Right lobe of liver (tissue), 6 donors: ENCODE measurements at places on chromosomes 6 and 20. TPM values are rescaled to one million over a fixed set of nuclear protein-coding genes. Genes with fewer than 3 reads are reported as not detected.

The MAP7 gene
- total RNA-seq, result 18.0 TPM

- no peaks in the 10 kb centered on the region for H3K36me3 ChIP-seq
- no peaks in the 10 kb centered on the region for H3K27me3 ChIP-seq
- no peak overlapping the region for H3K27ac ChIP-seq
- no peak for DNase-seq
- H3K4me1 ChIP-seq, result no peaks in the 10 kb centered on the region
Measured at GRCh38 chr6:158068893-158069799, 87.5 kb downstream of the SYNJ2 start.

- no peaks in the 10 kb centered on the region for H3K4me1 ChIP-seq
- H3K27ac ChIP-seq, result no peak overlapping the region
- H3K27me3 ChIP-seq, result no peaks in the 10 kb centered on the region
- no peak overlapping the region for H3K4me3 ChIP-seq
- no peak for DNase-seq
- H3K36me3 ChIP-seq, result no peaks in the 10 kb centered on the region
Measured at GRCh38 chr6:65935412-65935811, 228.4 kb upstream of the EYS start.

- no peaks in the 10 kb centered on the region for H3K36me3 ChIP-seq
- DNase-seq, result no peak
- H3K4me3 ChIP-seq, result no peak overlapping the region
- H3K4me1 ChIP-seq, result no peaks in the 10 kb centered on the region
- H3K27me3 ChIP-seq, result no peaks in the 10 kb centered on the region
Measured at GRCh38 chr6:56767892-56768531, 125.3 kb upstream of the DST start.

- no peaks in the 10 kb centered on the region for H3K4me1 ChIP-seq
- H3K27ac ChIP-seq, result no peak overlapping the region
- no peaks in the 10 kb centered on the region for H3K27me3 ChIP-seq
- H3K36me3 ChIP-seq, result no peaks in the 10 kb centered on the region
- H3K4me3 ChIP-seq, result no peak overlapping the region
- DNase-seq, result no peak
Measured at GRCh38 chr20:21608777-21609176, 94.9 kb upstream of the NKX2-2 start.

DNA sequence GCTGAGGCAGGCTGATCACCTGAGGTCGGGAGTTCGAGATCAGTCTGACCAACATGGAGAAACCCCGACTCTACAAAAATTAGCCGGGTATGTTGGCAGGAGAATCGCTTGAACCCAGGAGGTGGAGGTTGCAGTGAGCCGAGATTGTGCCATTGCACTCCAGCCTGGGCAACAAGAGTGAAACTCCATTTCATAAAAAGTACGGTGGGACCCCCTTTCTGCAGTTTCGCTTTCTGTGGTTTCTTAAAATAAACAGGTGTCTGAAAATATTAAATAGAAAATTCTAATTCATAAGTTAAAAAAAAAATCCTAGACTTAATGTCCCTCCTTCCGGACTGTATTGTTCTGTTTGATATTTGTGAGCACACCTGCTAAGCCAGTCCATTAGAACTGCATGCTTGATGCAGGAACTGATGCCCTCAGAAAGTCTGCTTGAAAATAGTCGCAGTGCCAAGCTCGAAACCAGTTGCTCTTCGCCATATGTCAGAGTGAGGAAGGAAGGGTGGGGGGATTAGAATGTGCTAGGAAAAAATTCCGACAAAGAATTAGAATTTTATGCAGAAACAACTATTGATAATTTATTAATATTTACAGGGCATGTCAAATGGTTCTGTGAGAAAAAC is 85.9 kb downstream of the JARID2 start:
- H3K36me3 ChIP-seq, result no peaks in the 10 kb centered on the region
- no peak for DNase-seq
- H3K4me3 ChIP-seq, result no peak overlapping the region
- peaks cover 7% of the 10 kb centered on the region for H3K4me1 ChIP-seq
- no peaks in the 10 kb centered on the region for H3K27me3 ChIP-seq
- H3K27ac ChIP-seq, result no peak overlapping the region

DNA sequence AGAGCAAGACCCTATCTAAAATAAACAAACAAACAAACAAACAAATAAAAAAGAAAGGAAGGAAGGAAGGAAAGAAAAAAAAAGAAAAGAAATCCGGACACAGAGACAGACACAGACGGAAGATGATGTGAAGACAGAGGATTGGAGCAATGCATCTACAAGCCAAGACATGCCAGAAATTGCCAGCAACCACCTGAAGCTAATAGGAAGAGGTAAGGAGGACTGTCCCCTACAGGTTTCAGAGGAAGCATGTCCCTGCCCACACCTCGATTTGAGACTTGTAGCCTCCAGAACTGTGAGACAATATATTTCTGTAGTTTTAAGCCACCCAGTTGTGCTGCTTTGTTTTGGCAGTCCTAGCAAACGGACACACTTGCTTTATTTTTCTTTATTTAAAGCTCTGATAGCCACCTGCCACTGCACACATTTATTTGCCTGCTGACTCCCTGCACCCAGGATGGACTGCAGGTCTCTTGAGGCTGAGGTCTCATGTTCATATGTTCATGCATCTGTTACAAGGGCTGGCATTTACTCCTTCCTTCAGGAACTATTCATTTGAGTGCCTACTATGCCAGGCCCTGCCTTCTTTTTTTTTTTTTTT is 20.7 kb upstream of the ZMYND8 start:
- no peak overlapping the region for H3K4me3 ChIP-seq
- no peaks in the 10 kb centered on the region for H3K4me1 ChIP-seq
- H3K27ac ChIP-seq, result no peak overlapping the region
- DNase-seq, result no peak

DNA sequence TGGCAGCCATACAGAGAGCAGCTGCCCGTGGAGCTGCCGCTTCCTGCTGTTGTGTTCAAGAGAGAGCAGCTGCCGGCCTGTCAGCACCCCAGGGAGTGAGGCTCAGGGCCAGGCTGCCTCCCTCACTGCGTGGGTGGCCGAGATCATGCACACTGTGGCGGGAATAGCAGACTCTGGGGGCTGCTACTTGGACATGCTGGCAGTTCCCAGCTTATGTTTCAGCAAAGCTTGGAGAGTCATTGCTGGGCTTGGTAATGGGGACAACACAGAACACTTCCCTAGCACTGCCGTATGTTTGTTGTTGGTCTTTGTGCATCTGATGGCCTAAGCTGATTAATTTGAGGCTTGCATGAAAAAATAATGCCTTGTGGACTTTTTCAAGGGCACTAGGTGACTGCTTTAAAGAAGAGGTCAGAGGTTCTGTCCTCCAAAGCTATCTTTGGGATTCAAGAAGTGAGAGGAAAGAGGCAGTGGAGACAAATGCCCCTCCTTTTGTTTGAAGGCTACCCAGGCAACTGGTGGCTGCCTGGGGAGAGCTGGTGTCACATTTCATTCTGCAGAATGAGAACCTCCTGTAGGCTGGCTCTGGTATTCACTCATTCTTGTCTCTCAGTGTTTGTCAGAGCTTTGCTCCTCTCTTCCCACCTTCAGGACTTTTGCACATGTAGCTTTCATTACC is 18.8 kb downstream of the MRAP2 start:
- no peaks in the 10 kb centered on the region for H3K27me3 ChIP-seq
- no peak overlapping the region for H3K27ac ChIP-seq
- H3K4me3 ChIP-seq, result no peak overlapping the region
- H3K36me3 ChIP-seq, result no peaks in the 10 kb centered on the region
- no peaks in the 10 kb centered on the region for H3K4me1 ChIP-seq

DNA sequence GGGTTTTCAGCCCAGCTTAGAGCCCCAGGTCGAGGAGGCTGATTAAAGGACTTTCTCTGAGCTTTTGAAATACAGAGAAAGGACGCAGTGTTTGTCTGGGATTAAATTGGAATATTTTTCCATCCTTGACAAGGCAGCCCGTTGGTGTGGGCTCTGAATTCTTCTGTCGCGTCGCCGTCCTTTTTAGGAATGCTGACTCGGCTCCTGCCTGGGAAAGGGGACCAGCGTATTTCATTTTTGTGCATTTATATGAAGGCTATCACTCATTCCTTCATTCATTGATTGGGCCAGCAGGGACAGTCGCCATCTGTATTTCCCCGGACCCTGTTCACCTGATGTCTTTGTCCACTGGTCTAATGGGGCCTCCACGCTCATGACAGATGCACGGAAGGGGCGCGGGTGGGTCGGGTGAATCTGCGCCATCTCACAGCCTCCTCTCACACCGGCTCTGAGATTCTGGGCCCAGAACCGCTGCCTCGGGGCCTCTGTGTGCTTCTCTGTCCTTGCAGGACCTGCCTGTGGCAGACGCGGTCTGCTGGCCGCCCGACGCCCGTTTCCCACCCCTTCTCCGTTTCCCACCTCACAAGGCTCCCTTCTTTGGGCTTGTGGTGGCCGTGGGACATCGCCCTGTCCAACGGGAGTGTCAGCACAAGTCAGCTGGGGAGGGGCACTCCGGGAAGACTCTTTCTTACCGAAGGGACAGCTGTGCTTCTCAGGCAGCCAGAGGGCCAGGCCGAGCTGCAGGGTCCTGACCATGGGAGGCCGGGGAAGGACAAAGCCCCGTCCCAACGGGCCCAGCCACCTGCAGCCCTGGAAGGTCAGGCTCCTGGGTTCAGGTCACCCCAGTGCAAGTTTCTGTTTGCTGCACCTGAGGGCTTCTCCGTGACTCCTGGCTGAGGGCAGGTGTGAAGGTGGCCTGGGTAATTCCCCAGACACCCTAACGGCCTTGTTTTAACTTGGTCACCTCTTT is 157.3 kb downstream of the TAF4 start:
- no peak overlapping the region for H3K27ac ChIP-seq
- no peak for DNase-seq
- H3K4me3 ChIP-seq, result no peak overlapping the region
- no peaks in the 10 kb centered on the region for H3K36me3 ChIP-seq

The PTPRT gene
- total RNA-seq, result 0.43 TPM

- H3K4me1 ChIP-seq, result no peaks in the 10 kb centered on the region
- H3K27ac ChIP-seq, result no peak overlapping the region
- H3K36me3 ChIP-seq, result no peaks in the 10 kb centered on the region
- DNase-seq, result no peak
- H3K4me3 ChIP-seq, result no peak overlapping the region
Measured at GRCh38 chr6:47321577-47321976, 11.9 kb upstream of the TNFRSF21 start.

The TRDN gene
- total RNA-seq, result not detected

- H3K36me3 ChIP-seq, result no peaks in the 10 kb centered on the region
- no peaks in the 10 kb centered on the region for H3K27me3 ChIP-seq
- DNase-seq, result no peak
- H3K4me1 ChIP-seq, result no peaks in the 10 kb centered on the region
- H3K4me3 ChIP-seq, result no peak overlapping the region
Measured at GRCh38 chr6:165717732-165718465, 54.9 kb upstream of the PDE10A start.

The CCN6 gene
- total RNA-seq, result not detected

DNA sequence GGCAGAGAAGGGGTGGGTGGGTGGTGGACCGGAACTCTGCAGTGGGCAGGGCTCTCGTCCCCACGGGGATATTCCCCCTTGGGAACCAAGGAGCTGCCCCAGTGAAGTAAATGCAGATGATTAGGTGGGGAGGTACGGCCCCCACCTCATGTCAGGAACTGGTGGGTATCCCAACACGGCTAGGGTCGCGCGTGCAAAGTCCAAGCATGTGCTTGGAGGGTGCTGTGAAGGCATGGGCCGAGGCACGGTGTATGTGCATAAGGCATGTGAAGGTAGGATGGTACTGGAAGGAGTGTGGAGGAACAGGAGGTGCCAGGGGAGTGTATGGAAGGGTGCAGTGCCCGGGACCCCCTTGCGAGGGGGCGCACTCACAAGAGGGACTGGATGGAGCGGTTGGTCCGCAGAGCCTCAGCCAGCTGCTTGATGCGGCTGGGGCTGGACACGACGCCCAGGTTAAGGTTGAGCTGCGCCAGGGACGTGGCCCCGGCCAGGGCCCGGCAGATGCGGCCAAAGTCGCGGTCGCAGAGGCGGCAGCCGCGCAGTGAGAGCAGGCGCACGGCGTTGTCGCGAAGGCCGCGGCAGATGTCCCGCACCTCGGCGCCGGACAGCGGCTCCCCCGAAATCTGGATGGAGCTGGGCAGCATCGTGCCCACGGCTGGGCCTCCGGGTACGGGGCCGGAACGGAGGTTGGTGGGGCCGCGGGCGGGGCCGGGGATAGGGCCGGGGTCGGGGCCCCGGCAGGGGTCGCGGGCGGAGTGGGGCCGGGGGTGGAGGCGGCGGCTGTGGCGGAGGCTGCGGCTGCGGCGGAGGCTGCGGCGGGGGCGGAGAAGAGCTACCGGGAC is 783 bp downstream of the LRRC73 start:
- no peak overlapping the region for H3K27ac ChIP-seq
- peaks cover 4% of the 10 kb centered on the region for H3K4me1 ChIP-seq
- no peak for DNase-seq
- H3K4me3 ChIP-seq, result peak overlapping the region; percentile 67

- H3K4me1 ChIP-seq, result no peaks in the 10 kb centered on the region
- H3K4me3 ChIP-seq, result no peak overlapping the region
- no peaks in the 10 kb centered on the region for H3K36me3 ChIP-seq
- peak overlapping the region; percentile 35 for H3K27ac ChIP-seq
- no peak for DNase-seq
- H3K27me3 ChIP-seq, result no peaks in the 10 kb centered on the region
Measured at GRCh38 chr20:45918182-45918737, 6.3 kb upstream of the PLTP start.

The SAPCD1 gene
- not detected for total RNA-seq

The COL12A1 gene
- total RNA-seq, result 3.5 TPM

DNA sequence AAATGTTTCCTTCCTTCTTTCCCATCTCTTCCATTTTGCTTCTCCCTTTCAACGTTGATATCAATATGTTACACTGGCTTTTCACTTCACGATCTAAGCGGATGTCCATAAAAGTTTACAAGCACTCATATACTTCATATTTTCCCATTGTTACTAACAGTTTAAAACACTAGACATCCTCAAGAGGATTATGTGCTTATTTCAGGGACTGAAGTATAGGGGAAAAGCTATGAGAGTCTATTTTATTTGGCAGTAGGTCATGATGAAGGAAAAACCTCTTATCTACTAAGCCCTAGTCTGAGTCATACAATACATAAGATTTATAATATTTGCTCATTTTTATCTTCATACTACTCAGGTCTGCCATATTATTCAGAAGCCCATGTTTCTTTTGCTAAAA is 20.6 kb upstream of the EPB41L2 start:
- H3K27ac ChIP-seq, result no peak overlapping the region
- H3K36me3 ChIP-seq, result no peaks in the 10 kb centered on the region
- H3K4me3 ChIP-seq, result no peak overlapping the region
- no peaks in the 10 kb centered on the region for H3K27me3 ChIP-seq

DNA sequence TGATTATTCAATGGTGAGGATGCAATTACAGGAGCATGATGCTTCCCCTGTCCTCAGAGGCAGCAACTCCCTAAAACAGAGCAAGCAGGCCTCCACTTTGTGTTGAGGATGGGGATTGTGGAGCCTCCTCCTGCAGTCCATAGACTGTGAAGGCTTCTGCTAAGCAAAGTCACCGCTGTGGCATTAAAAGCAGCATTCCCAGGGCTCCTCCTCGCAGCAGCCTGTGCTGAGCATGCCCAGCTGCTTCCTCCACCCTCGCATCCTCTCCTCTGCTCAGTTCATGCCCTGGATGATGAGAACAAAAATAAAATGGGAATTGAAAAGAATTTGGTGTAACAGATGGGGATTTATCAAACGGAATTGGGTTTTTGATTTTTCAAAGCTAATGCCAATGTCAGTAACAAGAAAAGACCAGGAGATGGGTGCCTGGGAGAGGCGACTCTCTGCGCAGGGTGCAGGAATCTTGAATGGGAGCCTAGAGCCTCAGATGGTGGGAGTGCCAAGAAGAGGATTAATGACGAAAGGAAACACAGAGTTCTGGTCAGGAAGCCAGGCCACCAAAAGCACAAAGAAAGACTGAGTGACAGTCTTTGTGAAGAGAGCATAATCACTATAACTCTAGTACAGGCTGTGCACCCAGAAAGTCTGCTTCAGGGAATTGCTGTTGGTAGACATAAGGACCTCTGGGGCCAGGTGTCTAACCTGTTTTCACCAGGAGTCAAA is 347.6 kb downstream of the TPBG start:
- H3K4me3 ChIP-seq, result no peak overlapping the region
- no peak overlapping the region for H3K27ac ChIP-seq
- no peak for DNase-seq
- no peaks in the 10 kb centered on the region for H3K27me3 ChIP-seq
- no peaks in the 10 kb centered on the region for H3K36me3 ChIP-seq
- no peaks in the 10 kb centered on the region for H3K4me1 ChIP-seq
